Fibroblast of skin of back (primary cell): ENCODE measurements at places on chromosomes 11 and 22.

- DNase-seq: peak; percentile 70
These were observed 50.7 kb downstream of the TP53I11 start for GRCh38 chr11:44899959-44900358.

- no peak for DNase-seq
These were observed 76.0 kb downstream of the MYEOV start for GRCh38 chr11:69369945-69370344.

DNA sequence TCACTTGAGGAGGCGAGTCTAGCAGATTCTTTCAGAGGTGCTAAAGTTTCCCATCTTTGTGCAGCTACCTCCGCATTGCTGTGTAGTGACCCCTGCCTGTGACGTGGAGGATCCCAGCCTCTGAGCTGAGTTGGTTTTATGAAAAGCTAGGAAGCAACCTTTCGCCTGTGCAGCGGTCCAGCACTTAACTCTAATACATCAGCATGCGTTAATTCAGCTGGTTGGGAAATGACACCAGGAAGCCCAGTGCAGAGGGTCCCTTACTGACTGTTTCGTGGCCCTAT, 8.9 kb upstream of the SAMM50 start:
- no peak for DNase-seq

DNA sequence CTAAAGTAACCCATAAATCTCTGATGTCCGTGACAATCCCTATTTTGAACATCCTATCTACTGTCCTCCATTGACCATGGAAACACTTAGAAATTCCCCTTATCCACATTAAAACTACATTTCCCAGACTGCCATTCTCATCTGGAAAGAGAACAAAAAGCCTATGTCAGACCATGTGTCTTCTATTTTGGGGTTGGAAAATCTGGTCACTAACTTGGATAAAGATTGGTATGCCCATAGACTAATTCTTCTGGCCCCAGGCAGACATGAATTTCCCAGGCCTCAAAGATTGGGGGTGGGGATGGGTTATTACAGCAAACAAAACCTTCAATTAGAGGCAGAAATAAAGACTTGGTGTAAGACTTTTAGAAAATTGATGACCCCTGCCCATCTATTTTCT, 30.9 kb upstream of the CREB3L1 start:
- DNase-seq: peak; percentile 85

- DNase-seq: no peak
These were observed 165.5 kb upstream of the C11orf58 start for GRCh38 chr11:16572945-16573344.

- DNase-seq: no peak
These were observed 24.1 kb downstream of the ZNRF3 start for GRCh38 chr22:28907311-28908008.

- no peak for DNase-seq
These were observed 66.2 kb upstream of the ZC3H12C start for GRCh38 chr11:110026858-110027626.

DNA sequence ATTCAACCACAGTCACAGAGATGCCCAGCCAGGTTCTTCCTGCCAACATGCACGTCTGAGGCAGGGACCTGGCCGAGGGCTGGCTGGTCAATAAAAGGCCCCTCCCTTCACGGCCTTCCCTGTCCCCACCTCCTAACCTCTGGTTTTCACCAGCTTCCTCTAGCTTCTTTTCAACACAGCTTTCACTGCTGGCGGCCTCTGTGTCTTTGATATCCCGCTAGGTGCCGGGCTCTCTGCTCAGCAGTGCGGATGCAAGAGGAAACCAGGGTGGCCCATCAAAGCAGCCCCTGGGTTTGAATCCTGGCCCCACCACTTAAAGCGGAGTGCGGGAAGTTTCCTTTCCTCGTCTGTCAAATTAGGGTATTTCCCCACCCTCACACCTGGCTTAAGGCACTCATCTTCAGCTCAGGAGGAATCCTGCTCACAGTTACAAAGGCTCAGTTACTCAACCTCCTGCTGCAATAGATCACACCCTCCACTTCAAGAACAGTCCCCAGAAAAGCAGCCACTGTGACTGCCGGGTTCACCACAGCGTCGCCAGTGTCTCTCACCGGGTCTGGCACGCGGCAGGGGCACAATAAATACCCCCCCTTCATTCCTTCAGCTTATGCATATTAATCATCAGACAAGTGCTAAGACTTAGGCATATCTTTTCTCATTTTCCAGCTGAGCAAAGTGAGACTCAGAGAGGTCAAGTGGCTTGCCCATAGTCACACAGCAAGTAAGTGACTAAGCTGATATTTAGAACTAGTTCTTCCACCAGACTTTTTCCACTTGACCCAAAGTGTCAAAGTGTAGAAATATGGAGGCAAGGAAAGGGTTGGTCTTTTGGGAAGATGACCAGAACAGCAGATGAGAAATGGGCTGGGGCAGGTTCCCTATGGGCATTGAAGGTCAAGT, 45.7 kb downstream of the TXN2 start:
- no peak for DNase-seq

DNA sequence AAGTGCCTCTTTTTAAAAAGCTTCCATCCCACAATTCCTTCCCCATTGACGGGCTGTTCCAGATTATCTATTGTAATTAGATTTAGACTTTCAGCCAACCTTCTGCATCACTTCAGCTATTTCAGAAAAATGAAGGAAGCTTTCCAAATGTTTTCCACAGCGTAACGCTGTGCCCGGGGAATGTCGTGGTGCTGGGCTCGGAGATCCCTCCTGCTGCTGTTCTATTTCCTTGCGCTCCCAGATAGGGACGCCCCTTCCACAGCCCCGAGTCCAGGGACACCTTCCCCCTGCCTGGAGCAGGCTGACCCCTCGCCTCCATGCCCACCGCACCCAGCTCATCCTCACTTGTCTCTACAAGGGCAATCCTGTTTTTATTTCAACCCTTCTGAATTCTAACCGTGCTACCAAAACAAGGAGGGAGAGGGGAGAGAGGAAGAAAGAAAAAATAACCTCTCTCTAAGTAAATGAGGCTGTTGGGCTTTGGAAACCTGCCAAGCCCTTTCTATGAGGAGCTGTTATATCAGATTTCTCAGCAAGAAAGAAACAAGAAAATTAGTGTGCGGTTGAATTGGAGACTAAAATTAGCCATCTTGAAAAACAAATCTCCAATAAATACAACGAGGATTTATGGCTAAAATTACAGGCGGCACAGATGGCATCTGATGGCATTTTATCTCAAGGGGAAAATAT, 366.9 kb downstream of the BRD1 start:
- DNase-seq: peak; percentile 20

GRCh38 chr11:11856638-11857037, 14.9 kb downstream of the USP47 start:
- peak; percentile 28 for DNase-seq

DNA sequence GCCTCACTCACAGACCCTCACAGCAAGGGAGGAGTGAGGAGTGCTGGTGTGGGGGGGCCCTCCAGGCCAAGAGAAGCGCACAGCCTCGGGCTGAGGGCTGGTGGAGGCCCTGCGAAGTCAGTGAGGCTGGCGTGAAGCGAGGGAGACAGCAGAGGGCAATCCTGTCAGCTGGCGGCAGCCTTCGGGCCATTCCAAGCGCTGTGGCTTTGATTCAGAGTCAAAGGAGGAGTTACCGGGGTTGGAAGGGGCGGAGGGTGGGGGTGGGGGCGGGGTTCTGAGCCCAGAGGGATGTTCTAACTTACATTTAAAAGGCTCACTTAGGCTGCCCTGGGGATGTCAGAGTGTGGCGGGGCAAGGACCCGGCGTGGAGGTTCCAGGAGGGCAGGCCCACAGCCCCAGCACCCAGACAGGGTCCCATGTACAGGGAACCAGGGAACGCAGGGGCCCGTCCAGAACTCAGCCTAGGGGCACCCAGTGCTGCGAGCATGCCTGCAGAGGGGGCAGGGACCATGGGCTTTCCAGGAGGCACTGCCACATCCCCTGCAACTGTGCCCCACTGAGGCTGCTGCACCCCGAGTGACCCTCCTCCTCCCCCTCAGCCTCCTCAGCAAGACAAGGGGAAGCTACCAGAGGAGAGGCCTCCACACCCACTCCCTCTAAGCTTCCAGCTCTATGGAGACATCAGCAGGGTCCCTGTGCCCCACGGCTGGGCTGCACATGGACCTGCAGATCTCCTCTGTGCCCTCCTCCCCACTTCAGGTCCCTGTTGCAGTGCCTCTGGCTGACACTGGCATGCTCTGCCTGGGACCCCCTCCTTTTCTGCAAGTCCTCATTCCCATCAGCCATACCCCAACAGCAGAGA, 39.7 kb upstream of the TTLL12 start:
- peak; percentile 51 for DNase-seq

DNA sequence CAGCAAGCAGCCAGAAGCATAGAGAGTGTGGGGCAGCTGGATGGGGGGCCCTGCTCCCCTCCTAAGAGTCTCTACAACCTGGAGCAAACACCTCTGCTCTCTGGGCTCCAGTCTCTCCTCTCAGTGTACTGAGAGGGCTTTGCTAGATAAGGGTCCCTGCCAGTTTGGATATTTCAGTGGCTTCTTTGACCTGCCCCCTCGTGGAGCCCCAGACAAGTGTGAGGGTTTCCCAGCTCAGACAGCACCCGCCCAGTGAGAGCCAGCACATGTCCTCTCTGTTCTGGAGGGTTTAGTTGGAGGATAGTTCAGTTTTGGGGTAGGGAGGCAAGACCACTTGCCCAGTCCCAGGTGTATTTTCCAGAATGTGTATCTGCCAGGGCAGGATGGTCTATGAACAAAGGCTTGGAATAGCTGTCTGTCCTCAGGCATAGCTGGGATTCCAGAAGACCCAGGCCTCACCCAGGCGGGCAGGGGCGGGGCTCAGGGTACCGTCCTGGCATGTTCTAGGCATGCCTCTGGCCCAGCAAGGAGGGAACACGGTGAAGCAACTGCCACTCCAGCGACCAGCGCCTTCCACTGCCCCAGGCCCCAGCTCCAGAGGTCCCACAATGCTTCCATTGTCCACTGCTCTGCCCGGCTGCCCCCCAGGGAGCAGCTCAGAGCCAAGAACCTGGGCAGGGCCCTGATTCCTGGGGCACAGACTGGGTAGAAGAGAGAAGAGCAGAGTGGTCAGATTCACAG, 7.5 kb upstream of the MICALL1 start:
- DNase-seq: peak; percentile 40

DNA sequence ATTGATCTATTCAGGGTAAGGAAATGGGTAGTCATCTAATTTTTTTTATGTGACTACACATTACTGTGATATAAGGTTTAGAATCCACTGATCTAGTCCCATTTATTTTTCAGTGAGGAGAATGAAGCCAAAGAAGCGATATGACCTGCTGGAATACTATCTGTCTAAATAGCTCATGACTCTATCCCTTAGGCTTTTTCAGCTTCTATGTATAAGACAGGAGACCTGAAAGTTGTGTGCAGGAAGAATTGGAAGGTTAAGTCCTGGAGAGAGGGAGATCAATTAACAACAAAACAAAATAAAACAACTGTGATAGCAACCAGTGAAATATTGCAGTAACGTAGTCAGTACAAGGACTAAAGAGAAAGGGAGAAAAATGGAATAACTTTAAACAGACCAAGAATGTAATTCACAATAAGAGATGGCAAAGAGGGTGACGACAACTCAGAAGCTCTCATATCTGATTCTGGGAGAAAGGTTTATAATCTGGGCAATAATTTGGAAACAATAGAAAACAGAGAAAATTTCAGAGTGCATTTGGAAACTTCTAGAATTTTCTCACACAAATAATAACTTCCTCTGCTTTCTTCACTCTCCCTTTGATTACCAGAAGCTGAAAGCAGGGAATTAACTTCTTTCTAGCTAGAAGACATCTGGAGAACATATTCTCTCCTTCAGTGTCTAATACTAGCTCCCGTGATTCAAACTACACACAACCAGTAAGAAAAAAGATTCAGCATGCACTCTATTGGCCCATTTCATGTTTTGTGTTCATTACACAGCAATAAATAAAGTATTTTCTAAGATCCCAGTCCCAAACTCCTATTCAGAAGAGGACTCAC, 19.2 kb upstream of the CASP12 start:
- DNase-seq: no peak

DNA sequence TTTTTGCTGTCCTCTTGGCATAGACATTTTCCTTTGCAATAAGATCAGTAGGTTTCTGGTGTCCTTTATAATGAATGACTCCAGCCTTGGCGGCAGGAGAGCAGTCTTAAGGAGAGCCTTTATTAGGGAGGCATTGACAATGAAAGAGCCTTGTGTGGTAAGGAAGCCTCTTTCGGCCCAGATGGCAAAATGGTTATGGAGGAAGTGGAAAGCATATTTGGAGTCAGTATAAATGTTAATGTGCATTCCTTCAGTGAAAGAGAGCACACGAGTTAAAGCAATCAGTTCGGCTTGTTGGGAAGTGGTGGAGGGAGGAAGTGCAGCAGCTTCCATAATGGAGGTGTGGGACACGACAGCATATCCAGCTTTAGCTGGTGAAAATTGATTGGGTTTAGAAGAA, 18.1 kb upstream of the ANO1 start:
- no peak for DNase-seq

GRCh38 chr11:75775056-75775455, 6.5 kb downstream of the DGAT2 start:
- no peak for DNase-seq

DNA sequence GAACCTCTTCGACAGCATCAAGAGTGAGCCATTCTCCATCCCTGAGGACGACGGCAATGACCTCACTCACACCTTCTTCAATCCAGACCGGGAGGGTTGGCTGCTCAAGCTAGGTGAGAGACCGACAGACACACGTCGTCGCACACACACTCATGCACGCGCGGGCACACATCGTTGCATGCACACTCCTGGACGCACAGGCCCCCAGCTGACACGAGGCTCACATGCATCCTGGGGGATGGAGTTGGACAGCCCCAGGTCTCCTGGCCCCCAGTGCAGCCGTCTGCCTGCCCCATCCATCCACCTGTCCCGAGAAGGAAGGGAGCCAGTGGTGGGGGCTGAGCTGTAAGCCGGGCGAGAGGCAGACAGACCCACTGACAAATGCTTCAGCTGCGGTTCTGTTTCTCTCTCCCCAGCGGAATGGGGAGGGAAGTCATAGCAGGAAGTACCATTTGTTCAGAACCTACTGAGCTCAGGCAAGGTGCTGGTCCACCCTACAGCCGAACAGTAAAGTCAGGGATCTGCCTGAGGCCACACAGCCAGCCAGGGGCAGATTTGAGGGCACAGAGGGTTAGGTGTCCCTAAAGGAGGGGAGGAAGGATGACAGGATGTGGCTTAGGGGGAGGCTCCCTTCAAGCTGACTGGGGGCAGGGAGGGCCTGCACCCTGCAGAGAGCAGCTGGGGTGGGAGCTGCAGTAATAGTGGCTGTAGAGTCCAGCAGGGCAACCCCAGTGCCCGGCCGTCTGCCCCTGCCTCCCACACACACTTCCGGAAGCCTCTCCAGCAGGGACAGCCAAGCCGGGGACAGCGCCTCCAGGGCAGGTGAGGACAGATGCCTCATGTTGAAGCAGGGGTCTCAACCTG, 27.1 kb downstream of the CYTH4 start:
- peak; percentile 25 for DNase-seq

- no peak for DNase-seq
These were observed 11.8 kb downstream of the CDCA5 start for GRCh38 chr11:65071907-65072630.

- DNase-seq: no peak
These were observed 15.7 kb upstream of the FAM83F start for GRCh38 chr22:39979048-39979447.

GRCh38 chr11:43979571-43980219, 37.3 kb downstream of the C11orf96 start:
- DNase-seq: peak; percentile 62

- no peak for DNase-seq
These were observed 125.3 kb downstream of the MORC2 start for GRCh38 chr22:30843245-30843644.

GRCh38 chr11:77144857-77145428, 16.9 kb downstream of the MYO7A start:
- no peak for DNase-seq
